Activated T-helper 9 cell treated with anti-CD3 and anti-CD28 coated beads, Interleukin-2, amount 50 U/mL, for 16 hours (primary cell): ENCODE measurements at places on chromosomes 3 and 15.
A peak's percentile ranks its signal among the peaks of the same experiment; 100 is the strongest.

GRCh38 chr3:55000546-55000945 is 72.7 kb upstream of the LRTM1 start:
- DNase-seq, result no peak

DNA sequence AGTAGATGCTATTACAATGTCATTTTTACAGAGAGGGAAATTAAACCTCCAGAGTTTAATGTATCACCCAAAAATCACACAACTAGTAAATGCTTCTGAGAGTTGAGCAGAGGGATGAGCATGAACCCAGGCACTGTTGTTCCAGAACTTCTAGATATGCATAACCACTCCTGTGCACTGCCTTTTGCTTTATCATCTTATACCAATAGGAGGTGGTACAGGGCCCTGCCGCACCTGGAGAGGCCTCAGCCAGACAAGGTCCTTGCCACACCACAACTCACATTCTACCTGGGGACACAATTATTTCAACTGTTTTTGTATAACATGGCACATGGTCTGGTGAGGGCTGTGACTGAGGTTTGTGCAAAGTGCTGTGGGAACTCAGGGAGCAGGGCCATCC is 78.5 kb upstream of the NTRK3 start:
- DNase-seq, result no peak

- DNase-seq, result no peak
Measured at GRCh38 chr3:4839278-4839677, 140.0 kb upstream of the BHLHE40 start.

GRCh38 chr15:101490922-101491733 is 1.6 kb upstream of the PCSK6 start:
- DNase-seq, result no peak

- no peak for DNase-seq
Measured at GRCh38 chr15:95816591-95816990, 513.9 kb upstream of the NR2F2 start.

DNA sequence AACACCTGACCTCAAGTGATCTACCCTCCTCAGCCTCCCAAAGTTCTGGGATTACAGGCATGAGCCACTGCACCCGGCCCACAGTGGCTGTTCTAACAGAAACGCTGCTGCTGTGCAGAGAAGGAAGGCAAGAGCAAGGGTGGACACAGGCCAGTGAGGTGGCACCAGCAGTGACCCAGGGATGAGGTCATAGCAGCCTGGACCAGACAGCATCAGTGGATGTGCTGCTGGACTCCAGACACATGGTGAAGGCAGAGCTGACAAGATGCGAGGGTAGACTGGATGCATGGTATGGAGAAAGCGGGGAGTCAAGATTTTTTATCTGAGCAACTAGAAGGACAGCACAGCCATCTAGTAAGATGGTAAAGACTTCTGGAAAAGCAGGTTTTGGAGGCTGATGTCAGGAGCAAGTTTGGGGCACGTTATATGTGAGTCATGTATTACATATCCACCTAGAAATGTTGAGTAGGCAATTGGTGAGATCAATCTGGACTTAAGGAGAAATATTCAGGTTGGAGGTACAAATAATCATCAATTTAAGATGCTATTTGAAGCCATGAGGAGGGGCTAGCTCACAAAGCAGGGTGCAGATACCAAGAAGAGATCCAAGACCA is 22.1 kb upstream of the TJP1 start:
- DNase-seq, result no peak

DNA sequence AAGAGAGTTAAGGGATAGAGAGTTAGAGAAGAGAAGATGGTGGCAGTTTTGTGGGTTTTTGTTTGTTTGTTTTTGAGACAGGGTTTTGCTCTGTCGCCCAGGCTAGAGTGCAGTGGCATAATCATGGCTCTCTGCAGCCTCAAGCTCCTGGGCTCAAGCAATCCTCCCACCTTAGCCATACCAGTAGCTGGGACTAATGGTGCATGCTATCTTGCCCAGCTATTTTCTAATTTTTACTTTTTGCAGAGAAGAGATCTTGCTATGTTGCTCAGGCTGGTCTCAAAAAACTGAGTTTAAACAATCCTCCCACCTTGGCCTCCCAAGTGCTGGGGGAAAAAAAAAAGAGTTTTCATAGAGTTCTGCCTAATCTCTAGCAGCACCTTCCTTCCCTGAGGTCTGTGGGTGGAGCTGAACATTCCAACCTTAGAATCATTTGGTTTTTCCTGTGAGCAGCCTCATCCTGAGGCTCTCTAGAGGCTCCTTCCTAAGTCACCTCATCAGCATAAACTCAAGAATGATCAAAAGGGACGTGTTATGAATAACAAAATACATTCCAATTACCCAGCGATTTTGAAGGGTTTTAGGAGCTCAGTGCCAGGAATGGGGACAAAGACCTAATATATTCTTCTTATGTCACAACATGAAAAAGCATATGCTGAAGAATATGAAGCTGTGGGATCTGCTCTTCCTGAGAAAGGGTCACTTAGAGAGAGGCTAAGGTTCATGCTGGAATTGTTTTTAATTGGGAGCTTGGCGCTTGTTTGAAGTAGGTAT is 180.6 kb downstream of the LSAMP start:
- DNase-seq, result no peak

DNA sequence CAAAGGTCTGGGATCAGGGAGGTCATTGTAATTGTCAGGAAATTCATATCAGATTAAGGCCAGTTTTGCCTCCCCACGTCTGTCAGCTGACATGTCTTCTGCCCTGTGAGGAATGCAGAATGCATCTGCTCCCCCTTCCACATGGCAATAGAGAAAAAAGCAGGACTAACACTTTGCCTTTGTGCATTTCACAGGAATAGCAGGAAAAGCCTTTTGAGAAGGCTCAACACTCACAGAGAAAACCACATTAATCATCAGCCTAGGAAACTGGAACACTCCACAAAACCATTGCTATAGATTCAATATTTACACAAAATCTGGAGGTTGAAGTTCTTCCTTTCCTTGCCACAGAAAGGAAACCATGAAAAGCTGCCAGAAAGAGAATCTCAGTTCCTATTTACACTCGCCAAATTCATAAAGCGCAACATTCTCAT is 165.2 kb upstream of the HES1 start:
- DNase-seq, result no peak

DNA sequence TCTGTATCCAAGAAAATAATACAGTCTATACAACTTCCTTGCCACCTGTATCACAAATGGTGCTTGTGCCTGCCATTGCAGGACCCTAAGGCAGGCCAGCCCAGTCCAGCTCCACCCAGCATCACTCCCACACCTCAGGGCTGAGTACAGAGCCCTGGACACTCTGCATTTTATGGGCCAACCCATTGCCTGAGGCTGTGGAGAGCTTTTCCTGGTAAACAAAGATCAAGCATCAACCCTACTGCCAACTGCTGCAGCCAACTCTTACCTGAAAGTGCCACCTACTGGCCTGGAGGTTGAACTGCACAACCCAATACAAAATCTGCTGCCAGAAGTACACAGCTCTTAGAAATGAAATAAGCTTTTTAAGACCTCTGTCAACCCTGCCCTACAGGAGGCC is 1082.2 kb downstream of the NAALADL2 start:
- DNase-seq, result no peak

- DNase-seq, result no peak
Measured at GRCh38 chr3:177746337-177746933, 549.2 kb upstream of the TBL1XR1 start.

DNA sequence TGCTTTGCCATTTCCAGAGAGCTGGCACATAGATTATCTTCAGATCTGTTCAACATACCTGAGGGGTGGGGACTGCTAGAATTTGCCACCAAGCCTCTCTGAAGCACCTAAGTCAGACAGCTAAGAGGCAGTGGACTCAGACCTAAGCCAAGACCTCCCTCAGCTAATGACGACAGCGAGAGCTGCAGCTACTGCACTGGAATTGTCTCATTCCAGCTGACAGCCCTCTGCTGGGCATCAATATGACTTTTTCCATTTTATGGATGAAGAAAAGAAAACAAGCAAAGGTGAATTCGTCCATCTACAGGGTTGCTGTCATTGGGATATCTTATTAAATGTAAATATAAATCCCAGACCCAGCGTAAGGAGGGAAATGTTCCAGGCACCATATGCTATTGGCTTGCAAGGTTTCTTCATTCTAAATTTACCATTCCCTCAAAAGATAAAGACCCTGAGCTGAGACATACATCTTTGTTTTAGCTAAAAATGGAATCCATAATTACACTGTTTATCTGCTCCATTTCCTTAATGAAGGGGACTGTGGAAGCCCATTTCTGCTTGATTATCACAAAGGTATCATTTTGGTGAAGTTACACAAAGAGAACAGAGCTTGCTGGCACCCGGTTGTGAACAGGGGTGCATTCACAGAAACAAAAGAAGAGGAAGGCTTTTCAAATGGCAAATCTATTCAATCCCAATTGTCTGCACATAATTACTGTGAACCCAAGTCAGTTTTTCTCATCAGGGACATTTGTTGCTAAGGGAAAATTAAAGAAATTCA is 85.5 kb upstream of the LRTM1 start:
- DNase-seq, result no peak

GRCh38 chr3:149406244-149406752 is 28.8 kb upstream of the TM4SF1 start:
- no peak for DNase-seq

DNA sequence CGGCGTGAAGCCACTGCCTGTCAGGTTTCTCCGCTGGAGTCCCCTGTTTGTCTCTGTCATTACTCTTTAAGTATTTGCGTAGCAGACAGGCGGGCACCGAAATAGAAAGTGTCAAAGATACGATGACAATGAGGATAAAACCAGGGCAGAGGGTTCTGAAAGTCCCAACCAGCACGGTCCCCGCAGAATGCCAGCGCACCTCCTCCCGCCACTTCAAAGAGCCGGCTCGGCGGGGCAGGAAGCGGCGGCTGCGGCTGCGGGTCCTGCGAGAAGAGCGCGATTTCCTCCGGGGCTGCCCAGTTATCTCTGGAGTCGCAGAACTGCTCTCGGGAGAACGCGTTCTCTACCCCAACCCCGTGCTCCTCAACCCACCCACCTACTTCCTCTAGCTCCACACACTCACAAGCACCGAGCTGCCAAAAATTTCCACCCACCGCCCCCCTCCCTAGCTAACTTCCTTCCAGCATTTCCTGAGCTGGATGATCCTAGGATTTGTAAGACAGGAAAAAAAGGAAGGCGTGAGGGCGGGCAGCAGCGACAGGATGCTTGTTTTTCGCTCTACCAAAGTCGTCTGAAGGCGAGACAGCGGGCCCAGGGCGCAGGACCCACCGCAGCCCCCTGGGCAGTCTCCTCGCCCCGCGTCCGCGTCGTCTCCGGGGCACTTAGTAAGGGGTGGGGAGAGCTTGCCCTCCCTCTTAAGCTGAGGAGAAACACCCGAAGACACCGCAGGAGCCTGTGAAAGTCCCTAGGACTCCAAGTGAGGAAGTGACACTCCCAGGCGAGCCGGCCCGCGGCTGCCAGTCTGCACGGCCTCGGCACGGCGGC is at the start of gene ARHGAP31:
Gene ARHGAP31 (plus strand): TSS at position 513 of the 825 bp plus-strand sequence. CDS start 522 bp downstream, outside the sequence.
- peak; percentile 82 for DNase-seq

DNA sequence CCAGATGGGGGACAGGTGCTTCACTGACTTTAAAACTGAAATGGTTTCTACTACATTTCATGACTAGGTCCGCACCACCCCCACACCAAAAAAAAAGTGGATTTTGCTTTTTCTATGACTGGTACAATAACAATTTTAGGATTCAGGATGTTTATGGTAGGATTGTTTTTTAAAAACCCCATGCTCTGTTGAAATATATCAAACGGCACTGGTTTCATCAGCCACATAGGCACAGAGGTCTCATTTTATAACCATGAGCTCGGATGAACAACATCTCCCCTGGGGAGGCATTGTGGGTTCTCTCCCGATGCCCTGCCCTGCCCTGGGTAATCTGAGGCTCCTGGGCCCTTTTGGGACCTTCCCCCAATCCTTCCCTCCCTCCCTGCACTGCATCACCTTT is 202.7 kb upstream of the KBTBD8 start:
- no peak for DNase-seq

- DNase-seq, result no peak
Measured at GRCh38 chr15:27589260-27589659, 509.9 kb downstream of the OCA2 start.

- DNase-seq, result no peak
Measured at GRCh38 chr3:159899166-159899565, 89.5 kb upstream of the IL12A start.

- DNase-seq, result no peak
Measured at GRCh38 chr3:46091741-46092701, 64.7 kb upstream of the XCR1 start.

DNA sequence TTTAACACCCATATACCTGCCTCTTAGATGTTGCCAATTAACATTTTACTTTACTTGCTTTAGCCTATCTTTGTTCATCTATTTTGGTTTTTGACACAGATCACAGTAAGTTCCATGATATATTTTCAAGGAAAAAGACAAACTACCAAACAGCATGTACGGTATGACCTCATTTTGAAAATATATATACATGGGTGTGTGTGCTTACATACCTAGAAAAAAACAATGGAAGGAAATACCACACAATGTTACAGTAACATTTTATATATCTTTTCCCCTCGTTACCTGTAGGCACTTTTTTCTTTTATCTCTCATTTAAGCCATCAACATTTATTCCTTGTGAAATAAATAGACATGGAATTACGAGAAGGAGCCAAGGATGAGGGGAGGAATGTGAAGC is 170.0 kb downstream of the FOXP1 start:
- no peak for DNase-seq

- no peak for DNase-seq
Measured at GRCh38 chr3:148008591-148008990, 599.4 kb downstream of the ZIC1 start.

DNA sequence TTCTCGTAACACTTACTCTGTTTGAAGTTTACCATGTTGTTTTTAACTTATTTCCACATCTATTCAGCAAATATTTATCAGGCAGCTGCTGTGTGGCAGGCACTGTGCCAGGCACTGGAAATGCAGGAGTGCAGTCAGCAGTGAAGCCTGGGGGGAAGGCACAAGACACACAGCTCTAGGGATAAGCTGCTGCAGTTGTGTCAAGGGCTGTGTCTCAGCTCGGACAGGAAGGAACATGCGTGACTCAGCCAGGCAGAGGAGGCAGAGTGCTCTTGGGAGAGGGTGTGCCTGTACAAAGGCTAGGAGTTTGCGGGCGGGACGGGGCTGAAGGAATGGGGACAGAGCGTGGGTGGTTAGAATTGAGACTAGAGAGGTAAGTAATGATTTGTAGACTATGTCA is 24.7 kb downstream of the LYSMD4 start:
- DNase-seq, result no peak

GRCh38 chr3:17399586-17399985 is 342.8 kb downstream of the TBC1D5 start:
- DNase-seq, result no peak

- no peak for DNase-seq
Measured at GRCh38 chr3:55675478-55675877, 188.4 kb upstream of the WNT5A start.
